ENCODE measurements at places on chromosomes 2 and 18.

GRCh38 chr18:29271501-29271900 is 1094.6 kb upstream of the CDH2 start:
- DNase-seq, result no peak

GRCh38 chr2:200463452-200463851 is 46.4 kb downstream of the KCTD18 start:
- no peak for DNase-seq

DNA sequence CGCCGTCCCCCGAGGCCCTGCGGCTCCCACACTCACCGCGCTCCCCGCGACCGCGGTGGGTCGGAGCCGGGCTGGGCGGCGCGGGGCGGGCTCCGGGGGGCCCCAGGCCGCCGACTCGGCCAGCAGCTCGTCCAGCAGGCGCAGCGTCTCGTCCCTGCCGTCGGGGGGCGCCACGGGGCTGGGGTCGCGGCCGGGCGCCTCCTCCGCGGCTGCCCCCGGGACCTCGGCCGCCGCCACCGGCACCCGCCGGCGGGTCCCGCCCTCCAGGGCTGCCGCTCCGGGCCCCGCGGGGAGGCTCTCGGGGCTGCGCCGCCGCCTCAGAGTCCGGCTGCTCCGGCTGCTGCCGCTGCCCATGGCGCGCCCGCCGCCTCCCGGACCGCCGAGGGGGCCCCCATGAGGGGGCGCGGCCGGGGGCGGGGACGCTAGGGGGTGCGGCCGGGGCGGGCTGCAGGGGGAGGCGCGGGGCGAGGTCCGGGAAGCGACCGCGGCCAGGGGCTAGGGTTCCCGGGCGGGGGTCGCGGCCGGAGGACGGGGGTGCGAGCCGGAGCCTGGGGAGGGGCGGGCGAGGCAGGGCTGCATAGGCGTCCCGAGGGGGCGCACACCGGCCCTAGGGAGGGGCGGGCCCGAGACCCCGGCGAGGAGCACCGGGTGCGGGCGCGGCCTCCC is at the start of gene CYS1:
TSS of gene CYS1 (minus strand) at position 542 of the 666 bp plus-strand sequence. CDS start at position 354, 188 bp downstream.
- DNase-seq, result no peak

DNA sequence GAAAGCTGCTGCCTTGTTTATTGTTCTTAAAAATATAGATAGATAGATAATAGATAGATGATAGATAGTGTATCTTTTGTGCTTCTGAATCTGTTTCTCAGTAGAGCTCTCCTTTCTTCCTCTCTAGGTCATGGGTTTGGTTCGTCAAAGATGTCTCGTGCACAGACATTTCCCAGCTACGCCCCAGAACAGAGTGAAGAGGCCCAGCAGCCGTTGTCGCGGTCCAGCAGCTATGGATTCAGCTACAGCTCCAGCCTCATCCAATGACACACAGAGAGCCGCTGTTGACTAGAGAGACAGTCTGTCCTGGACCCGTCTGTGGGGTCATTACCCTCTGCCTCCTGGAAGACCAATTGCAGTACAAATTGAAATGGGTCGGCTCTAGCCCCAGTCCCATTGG is 106.6 kb downstream of the CD226 start:
- no peak for DNase-seq

- no peak for DNase-seq
These were observed 279.7 kb downstream of the NRXN1 start for GRCh38 chr2:50752237-50752636.

GRCh38 chr18:60215432-60215831 is 157.1 kb downstream of the MC4R start:
- no peak for DNase-seq

All from NCI-H1417 treated with DMSO at 0.1 percent for 48 hours (cell line).